Activated T-cell treated with anti-CD3 and anti-CD28 coated beads for 48 hours (primary cell): ENCODE measurements at places on chromosomes 2 and 18.

DNA sequence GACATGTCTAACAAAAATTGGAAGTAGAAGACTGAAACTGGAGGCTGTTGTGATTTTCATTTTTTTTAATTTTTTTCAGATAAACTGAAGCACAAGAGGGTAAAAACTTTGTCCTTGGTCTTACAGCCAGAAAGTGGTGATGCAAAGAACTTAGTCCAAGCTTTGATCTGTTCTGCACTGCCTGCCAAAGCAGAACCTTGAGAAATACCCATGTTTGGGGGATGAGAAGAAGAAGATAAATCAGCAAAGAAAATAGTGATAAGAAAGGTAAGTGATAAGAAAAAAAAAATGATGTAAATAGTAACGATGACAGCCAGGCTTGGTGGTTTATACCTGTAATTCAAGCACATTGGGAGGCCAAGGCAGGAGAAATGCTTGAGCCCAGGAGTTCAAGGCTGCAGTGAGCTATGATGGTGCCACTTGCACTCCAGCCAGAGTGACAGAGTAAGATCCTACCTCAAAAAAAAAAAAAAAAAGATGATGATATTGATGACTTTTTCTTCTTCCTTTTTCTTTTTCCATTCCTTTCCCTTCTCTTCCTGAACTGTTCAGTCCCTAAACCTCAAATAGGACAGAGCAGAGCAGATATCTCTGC, 14.6 kb upstream of the NOSTRIN start:
- no peak for DNase-seq

DNA sequence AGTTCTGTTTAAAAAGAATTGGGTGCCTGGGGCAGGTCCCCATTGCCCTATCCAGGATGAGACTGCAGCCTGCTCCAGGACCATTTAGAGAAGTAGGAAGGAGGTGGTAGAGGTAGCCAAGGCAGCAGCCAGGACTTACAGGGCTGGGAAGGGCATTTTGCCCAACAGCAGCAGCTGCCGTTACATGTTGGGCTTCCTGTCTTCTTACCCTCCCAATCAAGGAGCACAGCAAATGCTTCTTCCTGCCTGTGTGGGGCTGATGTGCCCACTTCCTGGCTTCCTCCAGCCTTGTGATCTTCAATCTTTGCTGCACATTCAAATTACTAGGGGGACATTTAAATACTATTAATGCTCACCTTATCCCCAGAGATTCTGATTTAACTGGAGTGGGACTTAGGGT, 112.0 kb downstream of the QPCT start:
- DNase-seq, result no peak

GRCh38 chr2:161237392-161238264, 70.6 kb upstream of the PSMD14 start:
- peak; percentile 29 for DNase-seq

DNA sequence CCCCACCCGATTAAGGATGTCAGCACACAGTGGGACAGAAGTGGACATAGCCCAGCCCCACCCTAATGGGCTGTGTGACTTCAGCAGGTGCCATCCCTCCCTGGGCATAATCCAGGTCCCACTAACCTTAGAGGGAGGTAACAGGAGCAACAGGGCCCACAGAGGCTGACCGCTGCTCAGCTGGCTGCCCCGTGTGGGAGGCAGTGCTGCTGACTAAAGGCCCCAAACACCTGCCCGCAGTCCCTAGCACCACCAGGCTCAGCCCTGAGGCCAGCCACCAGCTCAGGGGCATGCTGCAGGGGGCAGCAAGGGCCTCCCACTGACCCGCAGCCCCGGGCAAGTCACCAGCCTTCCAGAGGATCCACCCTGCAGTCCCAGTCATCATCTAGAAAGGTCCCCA, 14.6 kb downstream of the BIN1 start:
- no peak for DNase-seq

DNA sequence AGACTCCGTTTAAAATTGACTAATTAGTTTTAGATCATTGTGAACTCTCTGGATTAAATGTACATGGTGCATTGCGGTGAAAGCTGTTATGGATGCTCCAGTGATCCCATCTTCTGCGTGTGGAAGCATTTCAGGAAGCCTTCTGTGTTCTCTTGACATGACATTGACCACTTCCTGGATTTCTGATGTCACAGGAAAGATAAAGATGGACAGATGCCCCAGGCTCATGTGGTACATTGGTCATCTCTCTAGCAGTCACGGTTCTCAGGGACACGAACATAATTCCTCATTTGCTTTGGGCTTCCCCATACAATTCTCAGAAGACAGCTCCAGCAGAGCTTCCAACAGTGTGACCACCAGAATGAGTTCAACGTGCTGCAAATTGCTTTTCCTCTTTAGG, 26.9 kb downstream of the AGAP1 start:
- DNase-seq, result no peak

DNA sequence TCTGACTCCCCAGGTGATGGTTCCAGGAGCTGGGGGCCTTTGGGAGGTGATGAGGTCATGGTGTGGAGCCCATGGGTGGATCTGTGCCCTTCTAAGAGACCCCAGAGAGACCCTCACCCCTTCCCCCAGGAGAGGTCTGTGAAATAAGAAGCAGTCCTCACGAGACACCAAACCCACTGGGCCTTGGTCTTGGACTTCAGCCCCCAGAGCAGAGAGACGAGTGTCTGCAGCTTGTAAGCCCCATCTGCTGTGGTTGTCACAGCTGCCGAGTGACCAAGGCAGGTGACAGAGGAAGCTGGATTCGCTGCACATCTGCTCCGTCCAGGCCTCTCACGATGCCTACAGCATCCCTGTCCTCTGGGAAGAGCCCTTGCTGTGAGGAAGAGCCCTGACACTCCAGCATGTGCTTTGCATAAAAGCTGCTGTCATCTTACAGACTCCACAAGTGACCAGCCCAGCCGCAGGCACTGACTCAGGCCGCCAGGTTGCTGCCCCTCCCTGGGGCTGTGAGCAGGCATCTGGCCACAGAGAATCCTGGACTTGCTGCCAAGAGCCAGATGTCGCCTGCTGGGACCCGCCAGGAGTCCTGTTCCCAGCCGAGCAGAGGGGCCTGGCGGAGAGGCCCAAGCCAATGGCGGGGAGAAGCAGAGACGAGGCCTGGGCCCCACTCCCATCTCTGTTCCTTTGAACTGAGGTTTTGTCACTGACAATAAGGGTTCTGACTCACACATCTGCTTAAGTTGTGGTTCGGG, 150.8 kb downstream of the PXDN start:
- no peak for DNase-seq

GRCh38 chr2:160315337-160315736, 115.3 kb upstream of the ITGB6 start:
- DNase-seq, result no peak

GRCh38 chr2:191225690-191226089, 19.5 kb upstream of the MYO1B start:
- no peak for DNase-seq

DNA sequence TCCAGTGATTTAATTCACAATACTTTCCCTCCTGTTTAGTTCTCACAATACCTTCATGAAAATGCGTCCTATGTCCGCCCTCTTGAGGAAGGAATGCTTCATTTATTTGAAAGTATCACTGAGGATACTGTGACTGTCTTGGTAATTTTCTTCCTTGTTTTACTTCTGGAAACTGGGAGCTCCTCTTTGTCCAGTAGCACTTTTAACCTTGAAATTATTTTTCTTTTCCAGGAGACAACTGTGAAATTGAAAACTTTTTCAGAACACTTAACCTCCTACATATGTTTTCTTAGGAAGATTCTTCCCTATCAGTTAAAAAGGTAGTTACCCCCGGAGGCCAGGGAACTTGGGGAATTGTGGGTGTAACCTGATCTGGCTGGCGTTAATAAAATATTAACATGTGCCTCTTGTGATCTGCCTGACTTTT, 58.9 kb upstream of the STON1 start:
- no peak for DNase-seq

DNA sequence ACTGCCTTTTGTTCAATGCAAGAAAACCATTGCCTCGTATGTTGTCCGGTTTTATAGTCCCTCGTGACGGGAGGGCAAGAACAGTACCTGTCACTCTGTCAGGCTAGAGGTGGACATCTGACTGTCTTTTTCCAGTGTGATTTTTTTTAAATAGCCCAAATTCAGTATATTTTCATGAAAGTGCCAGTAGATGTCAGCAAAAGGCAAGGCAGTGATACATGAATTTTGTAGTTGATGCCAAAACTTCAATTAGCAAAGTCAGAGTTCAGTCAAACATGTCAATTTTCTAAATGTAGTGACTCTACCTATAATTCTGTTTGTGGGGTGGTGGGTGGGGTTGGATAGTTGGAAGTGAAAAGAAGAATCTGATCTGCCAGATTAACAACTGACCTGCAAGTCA, 296.0 kb upstream of the MC4R start:
- DNase-seq, result no peak

- DNase-seq, result no peak
Observed at GRCh38 chr18:44986933-44987332, 306.2 kb downstream of the SETBP1 start.

- no peak for DNase-seq
Observed at GRCh38 chr2:231398585-231398984, 3.1 kb downstream of the B3GNT7 start.
